ENCODE measurements at places on chromosomes 2 and 18. TPM values are rescaled to one million over a fixed set of nuclear protein-coding genes. Genes with fewer than 3 reads are reported as not detected.

ADCYAP1 gene
- not detected for total RNA-seq

CCDC195 gene
- not detected for total RNA-seq

PLB1 gene
- 1.8 TPM for total RNA-seq

CYBRD1 gene
- 5.7 TPM for total RNA-seq

STON1 gene
- 2.1 TPM for total RNA-seq

YWHAQ gene
- total RNA-seq = 339 TPM

NAT8 gene
- not detected for total RNA-seq

POTEJ gene
- not detected for total RNA-seq

PLEK gene
- total RNA-seq = 0.48 TPM

RUFY4 gene
- not detected for total RNA-seq

ANKRD30BL gene
- total RNA-seq = not detected

EPB41L3 gene
- total RNA-seq = 1.9 TPM

CHRNG gene
- not detected for total RNA-seq

C2orf15 gene
- total RNA-seq = 0.16 TPM

KCNG2 gene
- not detected for total RNA-seq

MAP3K19 gene
- total RNA-seq = not detected

IL1RN gene
- 15.9 TPM for total RNA-seq

LTBP1 gene
- total RNA-seq = 0.82 TPM

TNFAIP6 gene
- total RNA-seq = not detected

TBC1D8 gene
- total RNA-seq = 0.87 TPM

MPP4 gene
- total RNA-seq = not detected

TOGARAM2 gene
- total RNA-seq = 4.0 TPM

PLGLB2 gene
- total RNA-seq = 2.0 TPM

DSG3 gene
- not detected for total RNA-seq

PLCD4 gene
- 0.23 TPM for total RNA-seq

C2orf92 gene
- 21.8 TPM for total RNA-seq

IL36G gene
- total RNA-seq = not detected

HOXD11 gene
- total RNA-seq = not detected

TMEM247 gene
- not detected for total RNA-seq

UBR3 gene
- 29.3 TPM for total RNA-seq

GRHL1 gene
- 1.4 TPM for total RNA-seq

DTNB gene
- 33.9 TPM for total RNA-seq

WBP1 gene
- 38.6 TPM for total RNA-seq

KCNF1 gene
- not detected for total RNA-seq

KLHL14 gene
- not detected for total RNA-seq

ACADL gene
- not detected for total RNA-seq

NAGK gene
- 59.3 TPM for total RNA-seq

RRM2 gene
- total RNA-seq = 374 TPM

SLC35F6 gene
- 11.1 TPM for total RNA-seq

CRYGC gene
- not detected for total RNA-seq

IL36RN gene
- not detected for total RNA-seq

CFC1 gene
- not detected for total RNA-seq

TRIM43 gene
- 0.25 TPM for total RNA-seq

ELOA2 gene
- total RNA-seq = not detected

KANSL3 gene
- 45.8 TPM for total RNA-seq

ITPRIPL1 gene
- 44.8 TPM for total RNA-seq

VWA3B gene
- total RNA-seq = not detected

RAB6C gene
- total RNA-seq = not detected

KCMF1 gene
- total RNA-seq = 82.6 TPM

KCNJ3 gene
- not detected for total RNA-seq

Measured in activated T-helper 2 cell treated with anti-CD3 and anti-CD28 coated beads, Interferon-gamma antibody, Interleukin-2, Interleukin-4, amounts not matched to agents 10 μg/mL and 5 μg/mL and 100 μg/mL, durations not matched to agents 14 hours and 24 hours and 36 hours (primary cell).